ENCODE measurements at places on chromosomes 16 and 17. TPM values are rescaled to one million over a fixed set of nuclear protein-coding genes. Genes with fewer than 3 reads are reported as not detected.

SLC9A5 gene
- 0.98 TPM for total RNA-seq

DNA sequence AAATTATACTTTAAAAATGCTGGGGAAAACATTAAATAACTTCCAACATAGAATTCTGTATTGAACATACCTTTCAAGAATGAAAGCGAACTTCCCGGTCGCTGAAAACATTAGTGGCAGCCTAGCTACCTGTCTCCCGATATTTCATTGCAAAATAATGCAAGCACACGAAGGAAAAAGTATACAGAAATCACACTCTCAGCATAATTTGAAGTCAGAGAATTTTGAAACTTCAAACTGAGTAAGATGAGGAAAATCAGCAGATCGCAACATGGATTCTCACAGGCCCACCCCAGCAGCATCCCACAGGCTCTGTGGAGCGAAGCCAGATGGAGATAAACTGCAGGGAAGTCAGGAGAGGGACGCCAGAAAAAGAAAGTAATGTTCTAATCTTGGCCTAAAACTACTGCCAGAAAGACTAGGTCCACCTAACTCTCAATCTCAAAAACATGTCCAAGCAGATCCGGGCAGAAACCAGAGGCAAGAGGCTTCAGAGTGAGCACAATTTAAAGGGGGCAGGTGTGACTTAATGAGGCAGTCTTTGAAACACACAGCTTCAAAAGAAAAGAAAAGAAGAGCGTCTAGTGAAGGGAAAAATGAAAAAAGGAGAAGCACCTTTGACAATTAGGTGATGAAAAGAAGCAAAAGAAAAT is 4.8 kb upstream of the GOSR1 start:
- no peak for DNase-seq

DNA sequence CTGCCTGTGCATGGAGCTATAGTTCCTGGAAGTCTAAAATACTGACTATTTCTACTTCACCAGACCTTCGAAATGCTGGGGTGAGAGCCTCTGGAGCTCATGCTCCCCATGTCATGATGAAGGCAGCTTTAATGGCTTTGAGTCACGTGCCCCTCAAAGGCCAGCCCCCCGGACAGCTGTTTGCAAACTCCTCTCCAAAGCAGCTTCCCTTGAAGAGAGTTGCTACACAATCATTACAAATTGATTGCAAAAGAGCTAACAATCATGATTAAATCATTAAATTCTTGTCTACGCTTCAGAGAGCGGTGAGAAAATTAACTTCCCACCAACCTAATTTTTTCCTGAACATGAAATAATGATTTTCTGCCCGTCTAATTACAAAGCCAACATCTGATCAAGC is 134.8 kb upstream of the IRX6 start:
- DNase-seq, result no peak

DNA sequence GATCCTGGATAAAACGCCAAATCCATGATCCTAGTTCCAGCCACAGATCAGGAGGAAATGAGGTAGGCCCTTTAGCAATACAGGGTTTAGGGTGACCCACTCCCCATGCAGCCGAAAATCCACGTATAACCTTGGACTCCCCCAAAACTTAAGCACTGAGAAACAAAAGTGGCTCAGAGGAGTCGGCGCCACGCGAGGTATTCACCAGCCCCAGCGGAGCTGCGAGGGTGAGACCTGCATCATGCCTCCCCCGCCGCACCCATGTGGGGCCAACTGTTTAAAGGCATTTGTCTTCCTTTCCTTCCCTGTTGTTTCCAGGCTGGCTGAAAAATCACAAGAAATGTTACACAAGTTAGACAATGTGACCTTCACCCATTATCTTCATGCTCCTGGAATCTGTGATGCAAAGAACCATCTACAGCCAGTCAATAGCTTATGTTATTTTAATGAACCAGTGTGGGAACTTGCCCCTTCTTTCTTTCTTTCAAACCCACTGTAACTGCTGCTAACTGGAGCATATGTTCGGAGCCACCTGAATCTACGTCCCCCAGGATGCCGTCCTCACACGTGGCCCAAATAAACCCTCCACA is 98.2 kb upstream of the METRNL start:
- DNase-seq, result no peak

DNA sequence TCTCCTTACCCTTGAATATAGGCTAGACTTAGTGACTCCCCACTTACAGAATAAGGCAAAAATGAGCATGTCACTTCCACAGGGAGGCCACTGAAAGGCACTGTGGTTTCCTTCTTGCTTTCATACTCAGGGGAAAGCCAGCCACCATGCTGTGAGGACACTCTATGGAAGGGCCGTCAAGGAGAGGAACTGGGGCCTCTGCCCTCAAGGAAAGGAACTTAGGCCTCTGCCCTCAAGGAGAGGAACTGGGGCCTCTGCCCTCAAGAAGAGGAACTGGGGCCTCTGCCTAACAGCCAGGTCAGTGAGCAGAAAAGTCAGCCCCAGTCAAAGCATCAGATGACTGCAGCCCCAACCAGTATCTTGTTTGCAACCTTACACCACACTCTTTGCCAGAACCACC is 30.1 kb downstream of the VPS35 start:
- DNase-seq, result no peak

DNA sequence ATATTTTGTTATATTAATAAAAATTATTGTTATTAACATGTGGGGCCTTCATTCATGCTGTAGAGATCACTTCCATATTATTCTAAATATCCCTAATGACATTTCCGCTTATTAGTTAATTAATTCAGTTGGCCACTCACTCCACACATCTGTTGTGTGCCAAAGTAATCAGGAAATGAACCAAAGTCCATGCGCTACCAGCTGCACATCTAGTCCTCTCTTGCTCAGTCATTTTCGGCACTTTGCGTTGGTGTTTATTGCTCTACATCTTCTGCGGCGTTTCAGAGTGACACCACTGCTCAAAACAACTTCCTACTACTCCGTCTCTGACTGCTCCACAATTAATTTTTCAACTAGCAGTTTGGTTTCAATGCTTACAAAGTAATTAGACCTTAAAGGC is 101.4 kb upstream of the ZFHX3 start:
- DNase-seq, result no peak

DNA sequence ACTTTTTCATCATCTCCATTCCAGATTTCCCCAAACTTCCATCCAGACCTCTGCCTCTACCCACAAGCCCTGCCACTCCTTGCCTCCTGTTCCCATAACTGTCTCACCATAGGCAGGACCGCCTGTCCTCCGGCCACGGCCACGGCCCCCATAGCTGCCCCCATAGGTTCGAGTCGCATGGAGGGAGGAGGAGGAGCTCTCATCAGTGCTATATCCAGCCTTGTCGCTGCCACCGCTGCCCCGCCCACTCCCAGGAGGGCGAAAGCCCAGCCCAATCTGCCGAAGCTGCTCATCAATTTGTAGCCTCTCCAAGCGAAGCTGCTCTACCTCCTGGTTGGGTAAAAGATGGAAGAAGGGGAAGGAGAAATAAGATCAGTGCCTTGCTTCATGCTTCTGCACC is 3.4 kb upstream of the SOX15 start:
- DNase-seq, result no peak

SLC43A2 gene
- 2.5 TPM for total RNA-seq

- DNase-seq, result no peak
These were observed 43.6 kb downstream of the TOM1L2 start for GRCh38 chr17:17928398-17929287.

DNA sequence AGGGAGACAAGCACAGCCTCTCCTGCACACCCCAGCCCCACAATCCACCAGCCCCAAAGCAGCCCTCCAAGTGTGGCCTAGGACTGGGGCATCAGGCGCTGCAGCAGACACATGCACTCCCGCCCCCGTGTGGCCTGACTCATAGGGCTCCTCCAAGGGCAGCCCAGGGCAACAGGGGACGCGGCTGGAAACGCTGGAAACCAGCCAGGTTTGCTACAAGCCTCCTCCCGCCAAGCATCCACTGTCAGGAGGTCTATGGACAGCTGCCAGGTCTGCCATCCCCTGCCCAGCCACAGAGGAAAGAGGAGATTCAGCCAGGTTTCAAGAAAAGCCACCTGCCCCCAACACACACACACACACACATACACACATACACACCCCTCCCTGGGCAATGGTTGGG is 25.8 kb downstream of the SRCIN1 start:
- peak; percentile 58 for DNase-seq

DNA sequence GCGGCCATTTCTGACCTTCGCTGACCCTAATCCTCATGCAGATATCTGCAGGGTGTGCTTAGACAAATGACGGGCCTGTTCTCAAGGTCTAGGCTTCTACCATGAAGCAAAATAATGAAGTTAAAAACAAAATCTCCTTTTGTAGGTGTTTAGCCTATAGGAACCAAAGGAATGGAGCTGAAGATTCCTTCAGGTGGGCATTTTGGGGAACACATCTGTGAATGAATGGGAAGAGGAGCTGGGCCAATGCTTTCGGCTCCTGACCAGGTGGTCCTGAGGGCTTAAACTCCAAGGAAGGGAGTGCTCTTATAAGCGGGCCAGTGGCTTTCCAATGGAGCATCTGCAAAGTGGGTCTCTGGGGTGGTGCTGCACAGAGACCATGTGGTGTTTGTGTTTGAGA is 14.1 kb upstream of the IL34 start:
- no peak for DNase-seq

- no peak for DNase-seq
These were observed 64.6 kb downstream of the USP32 start for GRCh38 chr17:60327134-60327900.

TEKT5 gene
- total RNA-seq, result not detected

GRCh38 chr16:23504076-23504452 is 6.2 kb downstream of the GGA2 start:
- peak; percentile 24 for DNase-seq

DPEP3 gene
- total RNA-seq, result not detected

DNA sequence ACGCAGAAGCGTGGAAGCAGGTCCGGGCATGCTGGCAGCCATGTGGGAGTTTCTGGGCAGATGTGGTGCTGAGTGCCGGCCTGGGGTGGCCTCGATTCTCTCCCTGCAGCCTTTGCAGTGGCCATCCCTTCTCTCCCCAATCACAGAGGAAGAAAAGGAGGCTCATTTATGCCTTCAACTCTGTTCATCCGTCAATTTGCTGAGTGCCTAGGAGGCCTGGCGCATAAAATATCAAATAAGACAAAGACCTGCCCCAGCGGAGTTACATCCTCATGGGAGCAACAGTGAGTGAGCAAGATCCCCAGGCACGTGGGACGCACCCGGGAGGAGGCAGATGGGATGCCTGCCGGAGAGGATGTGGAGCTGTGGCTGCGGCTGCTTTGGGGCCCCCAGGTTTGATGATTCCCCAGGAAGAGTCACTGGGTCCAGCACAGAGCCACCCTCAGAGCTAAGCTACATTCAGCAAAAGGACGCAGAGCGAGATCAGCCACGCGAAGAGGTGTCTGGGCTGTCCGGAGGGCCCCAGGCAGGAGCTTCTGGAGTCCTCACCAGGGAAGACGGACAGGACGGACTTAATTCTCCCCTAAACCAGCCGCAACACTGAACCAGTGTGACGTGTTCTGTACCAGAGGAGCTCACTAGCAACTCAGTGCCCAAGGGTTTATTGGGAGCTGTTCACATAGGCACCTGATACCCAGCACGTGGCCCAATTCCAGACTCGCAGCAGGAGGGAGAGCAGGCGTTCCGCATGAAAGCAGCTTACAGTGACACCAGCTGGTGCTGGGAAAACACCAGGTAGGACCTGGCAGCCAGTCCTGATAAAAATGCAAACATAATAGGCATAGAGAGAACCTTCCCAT is 11.3 kb downstream of the CA5A start:
- peak; percentile 51 for DNase-seq

DNA sequence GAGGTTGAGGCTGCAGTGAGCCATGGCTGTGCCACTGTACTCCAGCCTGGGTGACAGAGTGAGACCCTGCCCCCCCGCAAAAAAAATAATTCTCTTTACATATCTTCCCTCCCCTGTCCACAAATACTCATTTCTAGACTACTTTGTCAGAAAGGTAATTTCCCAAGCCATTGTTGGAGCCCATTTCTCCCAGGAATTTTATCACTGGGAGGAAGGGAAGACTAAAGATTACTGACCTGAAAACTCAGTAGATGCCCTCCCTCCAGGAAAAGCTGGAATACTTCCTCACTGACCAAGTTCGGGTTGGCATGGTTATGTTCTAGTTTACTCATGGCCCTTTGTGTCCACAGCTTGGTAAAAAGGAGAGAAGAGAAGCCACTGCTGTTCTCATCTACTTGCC is 4.1 kb downstream of the CALCOCO2 start:
- DNase-seq, result no peak

GRCh38 chr16:12767897-12768296 is 35.8 kb downstream of the CPPED1 start:
- DNase-seq, result no peak

DNA sequence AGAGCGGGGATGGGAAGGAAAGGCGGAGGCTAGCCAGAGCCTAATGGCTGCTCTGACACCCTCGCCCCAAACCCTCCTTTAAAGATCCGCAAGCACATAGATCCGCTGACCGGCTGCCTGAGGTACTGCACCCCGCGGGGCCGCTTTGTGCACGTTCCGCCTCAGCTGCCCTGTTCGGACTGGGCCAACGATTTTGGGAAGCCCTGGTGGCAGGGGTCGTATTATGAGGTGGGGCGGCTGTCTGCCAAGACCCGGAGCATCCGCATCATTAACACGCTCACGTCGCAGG is 663 bp downstream of the CYB5D1 start:
- DNase-seq, result peak; percentile 58

DNA sequence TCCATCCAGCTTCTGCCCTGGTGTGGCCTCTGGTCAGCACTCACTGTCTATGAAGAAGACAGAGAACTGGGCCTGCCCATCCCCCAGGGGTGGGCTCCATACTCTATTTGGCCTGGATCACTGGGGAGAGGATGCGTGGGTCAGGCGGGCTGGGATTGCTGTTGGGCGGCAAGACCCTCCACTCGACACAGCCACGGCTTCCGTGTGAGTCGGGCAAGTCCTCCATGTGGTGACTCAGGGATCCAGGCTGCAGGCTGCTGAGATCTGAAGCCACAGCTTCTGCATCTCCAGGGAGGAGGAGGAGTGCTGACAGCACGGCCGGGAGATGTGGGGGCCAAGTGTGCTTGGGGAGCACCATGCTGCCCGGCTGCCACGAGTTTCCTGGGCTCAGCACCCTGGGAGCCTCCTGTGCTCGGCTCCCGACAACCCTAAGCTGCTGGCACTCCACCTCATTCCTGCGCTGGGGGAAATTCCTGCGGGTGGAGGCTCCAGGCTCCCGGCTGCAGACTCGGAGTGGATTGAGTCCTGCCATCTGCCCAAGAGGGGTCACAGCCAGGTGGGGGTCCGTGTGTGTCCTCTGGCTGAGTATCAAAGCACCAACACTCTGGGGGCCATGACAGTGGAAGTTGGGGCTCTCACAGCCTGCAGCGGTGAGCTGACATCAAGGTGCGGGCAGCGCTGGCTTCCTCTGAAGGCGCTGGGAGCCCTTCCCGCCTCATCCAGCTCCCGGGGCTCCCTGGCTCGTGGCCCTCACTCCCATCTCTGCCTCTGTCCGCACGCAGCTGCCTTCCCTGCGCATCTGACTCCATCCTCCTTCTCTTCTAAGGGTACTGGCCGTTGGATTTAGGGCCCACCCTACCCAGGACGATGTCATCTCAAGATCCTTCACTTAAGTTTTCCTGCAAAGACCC is 24.4 kb upstream of the CBFA2T3 start:
- no peak for DNase-seq

- DNase-seq, result peak; percentile 74
These were observed 11.1 kb upstream of the ATP2C2 start for GRCh38 chr16:84357191-84357651.

STX1B gene
- 0.60 TPM for total RNA-seq

GRCh38 chr17:65674246-65675045 is 113.0 kb upstream of the AXIN2 start:
- no peak for DNase-seq

TNFRSF13B gene
- total RNA-seq, result not detected

GRCh38 chr16:86966777-86967176 is 350.4 kb downstream of the C16orf95 start:
- DNase-seq, result no peak

Data from RPMI7951 (cell line).